PC-3 (cell line): ENCODE measurements at places on chromosomes 11 and 22. TPM values are rescaled to one million over a fixed set of nuclear protein-coding genes. Genes with fewer than 3 reads are reported as not detected.
A peak's percentile ranks its signal among the peaks of the same experiment; 100 is the strongest.

The TM7SF2 gene
- total RNA-seq: 38.4 and 44.2 TPM in 2 replicates

The TENM4 gene
- total RNA-seq: 19.7 and 37.1 TPM in 2 replicates

DNA sequence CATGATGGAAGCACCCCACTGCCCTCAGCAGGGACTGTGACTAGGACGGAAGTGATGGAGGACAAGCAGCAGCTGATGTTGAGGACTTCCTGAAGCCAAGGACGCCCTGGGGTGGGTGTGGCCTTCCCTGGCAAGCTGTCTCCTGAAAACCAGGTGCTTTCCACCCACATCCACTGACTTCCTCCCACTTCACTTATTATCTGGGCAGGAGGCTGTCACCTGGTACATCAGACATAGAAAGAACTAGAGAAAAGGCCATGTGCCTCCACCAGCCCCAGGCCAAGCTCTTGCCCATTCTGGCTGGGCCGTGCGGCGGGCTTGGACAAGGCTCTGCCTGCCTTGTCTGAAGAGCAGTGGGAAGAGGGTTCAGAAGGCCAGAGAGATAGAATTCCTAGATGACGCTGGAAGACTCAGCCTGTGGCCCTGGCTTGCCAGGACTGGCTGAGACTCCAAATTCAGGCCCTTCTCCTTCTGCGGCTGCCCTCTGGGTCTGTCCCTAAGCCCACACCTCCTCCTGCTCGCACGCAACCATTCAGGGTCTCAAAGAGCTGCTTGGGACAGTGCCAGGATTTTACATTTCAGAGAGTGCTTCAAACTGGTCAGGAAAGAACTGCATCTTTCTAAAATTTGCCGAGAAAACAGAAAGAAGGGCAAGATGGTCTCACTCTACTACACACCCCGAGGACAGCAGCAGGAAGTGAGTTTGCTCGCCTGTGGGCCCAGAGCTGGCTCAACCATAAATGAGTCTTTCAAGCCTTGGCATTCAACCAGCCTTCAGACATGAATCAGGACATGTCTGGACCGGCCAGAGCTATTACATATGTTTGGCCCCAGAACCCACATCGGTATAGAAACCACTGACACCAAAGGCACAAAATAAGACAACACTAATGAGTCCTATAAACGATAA lies 13.3 kb downstream of the ARHGAP1 start:
- DNase-seq: no peak

The TRIM29 gene
- total RNA-seq: 31.8 and 38.5 TPM in 2 replicates

DNA sequence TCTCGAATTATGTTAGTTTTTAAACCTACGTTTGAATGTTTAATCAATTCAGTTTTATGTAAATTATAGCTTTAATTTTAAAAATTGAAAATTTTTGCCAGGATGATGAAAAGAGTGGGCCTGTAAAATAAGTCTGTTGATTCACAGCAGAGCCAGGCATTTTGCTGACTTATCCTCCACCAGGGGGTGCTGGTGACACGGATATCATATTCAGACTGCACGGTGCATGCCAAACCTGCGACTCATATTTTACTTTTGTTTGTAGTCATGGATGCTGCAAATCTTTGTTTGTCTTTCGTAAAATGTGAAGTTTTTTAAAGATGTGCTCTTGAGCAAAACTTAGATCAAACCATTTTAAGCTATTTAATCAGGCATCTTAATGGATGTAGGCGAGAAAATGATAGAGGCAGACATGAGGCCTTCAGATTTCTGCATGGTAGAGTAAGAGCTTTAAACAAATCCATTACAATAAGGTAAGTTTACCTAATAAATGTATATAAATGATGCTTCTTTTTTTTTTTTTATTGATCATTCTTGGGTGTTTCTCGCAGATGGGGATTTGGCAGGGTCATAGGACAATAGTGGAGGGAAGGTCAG lies 3.6 kb upstream of the OR8B3 start:
- DNase-seq: peak; percentile 95

The NCAM1 gene
- total RNA-seq: not detected in 2 replicates

DNA sequence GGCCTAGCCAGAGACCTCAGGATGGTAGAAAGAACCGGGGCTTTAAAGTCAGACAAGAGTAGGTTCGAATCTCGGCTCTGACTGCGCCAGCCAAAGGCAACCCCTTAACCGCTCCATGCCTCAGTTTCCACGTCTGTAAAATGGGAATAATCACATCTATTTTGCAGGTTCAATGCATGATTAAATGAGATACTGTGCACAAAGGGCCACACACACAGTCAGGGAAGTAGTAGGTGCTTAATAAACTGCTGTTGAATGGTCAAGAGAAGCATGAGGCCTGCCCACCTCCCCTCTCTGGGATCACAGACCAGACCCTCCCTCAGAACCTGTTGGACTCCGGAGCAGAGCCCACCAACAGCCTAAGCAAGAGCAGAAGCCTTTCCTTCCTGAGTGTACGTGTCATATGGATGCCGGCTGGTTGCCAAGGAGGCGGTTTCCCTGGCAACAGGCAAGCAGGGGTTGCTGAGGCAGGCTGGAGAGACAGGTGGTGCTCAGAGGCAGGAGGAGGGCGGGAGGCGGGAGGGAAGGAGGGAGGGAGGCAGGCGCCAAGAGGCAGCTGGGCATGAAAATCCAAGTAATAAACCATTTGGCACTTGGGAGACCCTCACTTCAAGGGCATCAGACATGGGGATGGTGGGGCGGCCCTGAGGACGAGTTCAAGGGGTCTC lies 43.9 kb downstream of the NFAM1 start:
- DNase-seq: peak; percentile 9

- peak; percentile 11 for DNase-seq
Measured at GRCh38 chr22:37657590-37658132, 862 bp upstream of the PDXP start.

DNA sequence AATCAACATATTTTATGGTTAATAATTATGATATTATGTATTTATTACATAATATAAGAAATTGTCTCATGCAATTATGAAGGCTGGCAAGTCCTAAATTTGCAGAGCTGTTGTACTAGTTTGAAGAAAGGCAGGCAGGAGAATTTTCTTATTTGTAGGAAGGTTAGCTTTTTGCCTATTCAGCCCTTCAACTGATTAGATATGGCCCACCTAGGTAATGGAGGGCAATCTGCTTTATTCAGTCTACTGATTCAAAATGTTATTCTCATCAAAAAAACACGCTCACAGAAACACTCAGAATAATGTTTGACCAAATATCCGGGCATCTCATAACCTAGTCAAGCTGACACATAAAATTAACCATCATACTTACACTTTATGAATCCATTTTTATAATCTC lies 589.0 kb downstream of the NELL1 start:
- DNase-seq: no peak

The STX5 gene
- total RNA-seq: 41.4 and 48.2 TPM in 2 replicates

DNA sequence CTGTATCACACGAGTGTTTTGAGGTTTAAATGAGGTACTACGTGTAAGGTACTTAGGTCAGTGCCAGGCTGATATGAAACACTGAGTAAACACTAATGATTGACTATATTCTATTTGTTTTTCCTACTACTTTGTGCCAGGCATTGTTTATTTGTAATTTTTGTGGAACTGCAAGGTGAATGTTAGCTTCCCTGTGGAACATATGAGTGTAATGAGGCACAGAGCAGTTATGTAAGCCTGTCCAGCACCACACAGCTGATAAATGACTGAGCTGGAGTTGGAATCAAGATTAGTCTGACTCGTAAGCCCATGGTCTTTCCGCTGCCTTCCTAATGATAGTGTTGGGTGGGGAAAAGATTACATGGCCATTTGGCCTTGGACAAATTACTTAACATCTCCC lies 5.9 kb downstream of the SLC37A2 start:
- DNase-seq: peak; percentile 46

GRCh38 chr11:32829680-32830412 lies at the start of gene PRRG4:
Gene PRRG4, plus strand, starts transcription at chr11:32829927. Its CDS starts 603 bp downstream, at chr11:32830530.
- DNase-seq: peak; percentile 81

The CHRM1 gene
- not detected in 2 replicates for total RNA-seq

DNA sequence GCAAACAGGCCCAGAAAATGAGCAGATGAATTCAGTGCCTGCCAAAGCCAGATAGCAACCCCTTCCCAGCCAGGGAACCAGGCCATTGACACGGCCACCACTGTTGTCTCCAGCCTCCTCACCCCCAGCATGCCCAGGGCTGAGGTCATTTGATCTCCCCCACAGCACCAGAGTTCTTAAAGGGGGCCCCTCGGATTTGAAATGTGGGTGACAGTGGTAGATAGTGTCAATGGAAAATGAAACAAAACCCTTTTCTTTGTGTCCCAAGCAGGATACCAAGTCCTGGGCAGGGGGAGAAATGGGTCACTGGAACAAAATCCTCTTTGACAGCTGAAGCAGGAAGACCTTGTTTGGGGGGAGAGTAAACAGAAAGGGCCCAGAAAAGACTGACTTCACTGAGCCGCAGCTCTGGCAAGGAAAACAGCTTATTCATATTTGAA lies 14.3 kb upstream of the ACCSL start:
- no peak for DNase-seq

DNA sequence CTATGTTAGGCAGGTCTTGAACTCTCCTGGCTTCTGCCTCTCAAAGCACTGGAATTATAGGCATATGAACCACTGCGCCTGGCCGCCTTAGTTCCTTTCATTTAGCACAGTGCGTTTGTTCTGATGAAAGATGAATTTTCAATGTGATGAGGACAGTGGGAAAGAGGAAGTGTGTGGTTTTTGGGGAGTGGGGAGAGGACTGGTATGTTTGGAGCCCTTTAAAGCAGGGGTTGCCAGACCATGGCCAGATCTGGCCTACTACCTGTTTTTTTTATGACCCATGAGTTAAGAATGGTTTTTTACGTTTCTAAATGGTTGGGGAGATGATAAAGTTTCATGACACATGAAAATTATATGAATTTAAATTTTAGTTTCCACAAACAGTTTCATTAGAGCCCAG lies 12.5 kb downstream of the ATXN10 start:
- peak; percentile 10 for DNase-seq

GRCh38 chr22:27213294-27213693 lies 555.9 kb downstream of the MIAT start:
- DNase-seq: no peak

The BTBD18 gene
- total RNA-seq: not detected in 2 replicates

DNA sequence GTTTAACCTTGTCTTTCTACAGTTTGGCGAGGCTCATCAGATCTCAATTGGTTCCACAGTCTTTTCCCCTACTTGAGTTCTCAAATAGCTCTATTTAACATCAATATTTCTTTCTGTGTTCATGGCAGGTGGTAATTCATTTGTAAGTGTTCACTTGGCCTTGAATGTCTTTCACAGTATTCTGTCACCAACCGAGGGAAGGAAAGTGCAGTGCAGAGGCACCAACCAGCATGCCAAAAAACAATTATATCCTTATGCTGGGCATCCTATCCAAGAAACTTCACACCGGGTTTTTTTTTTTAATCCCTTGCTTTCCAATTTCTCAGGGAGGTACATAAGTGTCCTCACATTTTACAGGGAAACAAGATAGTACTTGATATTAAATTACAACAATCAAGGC lies 55.0 kb upstream of the ZC3H12C start:
- no peak for DNase-seq

The MMP11 gene
- 2.4 and 5.9 TPM in 2 replicates for total RNA-seq
